ENCODE measurements at places on chromosomes 12 and 14.
A peak's percentile ranks its signal among the peaks of the same experiment; 100 is the strongest.

- DNase-seq = no peak
Measured at GRCh38 chr12:94305130-94305957, 154.3 kb downstream of the CEP83 start.

- DNase-seq = no peak
Measured at GRCh38 chr12:11688379-11688778, 38.9 kb downstream of the ETV6 start.

DNA sequence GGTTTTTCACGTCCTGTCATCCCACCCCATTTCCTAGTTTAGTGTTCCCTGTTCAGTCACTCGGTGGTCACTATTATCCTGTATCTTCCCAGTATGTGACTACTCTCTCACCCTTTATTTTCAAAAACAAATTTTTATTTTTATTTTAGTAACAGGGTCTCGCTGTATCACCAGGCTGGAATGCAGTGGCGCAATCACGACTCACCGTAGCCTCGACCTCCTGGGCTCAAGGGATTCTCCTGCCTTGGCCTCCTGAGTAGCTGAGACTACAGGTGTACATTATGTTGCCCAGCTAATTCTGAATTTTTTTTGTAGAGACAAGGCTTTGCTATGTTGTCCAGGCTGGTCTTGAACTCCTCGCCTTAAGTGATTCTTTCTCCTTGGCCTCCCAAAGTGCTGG lies 20.1 kb upstream of the PRICKLE1 start:
- no peak for DNase-seq

DNA sequence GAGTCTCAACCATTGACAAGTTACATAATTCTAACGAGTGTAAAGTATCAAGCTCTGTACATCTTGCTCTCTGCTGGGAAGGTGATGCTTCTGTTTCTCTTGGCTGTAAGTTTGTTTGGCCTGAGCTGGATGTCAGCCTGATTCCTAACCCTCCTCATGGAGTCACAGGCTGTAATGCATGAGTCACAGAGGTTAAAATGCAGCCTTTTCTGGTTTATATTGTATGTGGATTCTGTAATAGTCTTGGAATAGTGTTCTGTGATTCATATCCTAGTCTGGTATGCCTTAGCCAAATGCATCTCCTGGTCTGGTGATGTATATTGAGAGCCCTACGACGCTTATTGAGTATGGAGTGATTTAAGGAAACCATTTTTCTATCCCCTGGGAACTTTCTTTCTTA lies 104.5 kb upstream of the FRMD6 start:
- peak; percentile 97 for DNase-seq

Data from fibroblast of skin of left quadriceps (primary cell).